ENCODE measurements at places on chromosomes 2 and 18.
A peak's percentile ranks its signal among the peaks of the same experiment; 100 is the strongest.

DNA sequence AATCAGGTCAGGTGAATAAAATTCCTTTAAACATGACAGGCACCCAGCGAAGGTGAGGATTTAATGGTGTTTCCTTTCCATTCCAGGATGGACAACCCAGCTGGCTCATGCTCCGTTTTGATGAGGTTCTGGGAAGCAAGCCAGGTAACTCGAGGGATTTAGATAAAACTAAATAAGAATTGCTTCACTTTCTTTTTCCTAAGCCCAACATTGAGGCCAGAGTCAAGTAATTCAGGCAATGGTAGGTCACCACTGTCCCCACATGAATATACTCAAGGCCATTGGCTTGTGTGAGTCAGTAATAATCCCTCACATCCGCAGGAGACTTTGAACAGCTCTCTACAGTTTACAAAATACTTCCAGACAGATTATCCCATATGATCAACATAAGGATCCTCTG, 16.2 kb upstream of the LRATD1 start:
- DNase-seq, result no peak

GRCh38 chr2:28185891-28186290, 206.8 kb upstream of the FOSL2 start:
- peak; percentile 54 for DNase-seq

DNA sequence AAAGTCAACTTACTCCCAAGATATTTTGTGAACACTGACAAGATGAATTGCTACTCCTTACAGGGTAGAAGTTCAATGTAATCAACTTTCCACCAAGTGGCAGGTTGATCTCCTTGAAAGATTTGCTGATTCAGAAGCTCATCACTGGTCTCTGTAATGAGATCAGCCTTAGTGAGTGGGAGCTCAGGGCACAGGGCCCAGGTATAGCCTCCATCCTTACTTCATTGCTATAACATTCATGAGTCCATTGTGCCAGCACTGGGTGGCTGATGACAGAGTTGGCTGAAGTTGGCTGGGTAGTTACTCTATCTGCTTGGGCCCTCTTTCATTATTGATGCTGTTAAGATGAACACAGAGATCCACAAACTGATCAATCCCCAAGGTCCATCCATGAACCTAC, 379.0 kb downstream of the IRS1 start:
- DNase-seq, result no peak

DNA sequence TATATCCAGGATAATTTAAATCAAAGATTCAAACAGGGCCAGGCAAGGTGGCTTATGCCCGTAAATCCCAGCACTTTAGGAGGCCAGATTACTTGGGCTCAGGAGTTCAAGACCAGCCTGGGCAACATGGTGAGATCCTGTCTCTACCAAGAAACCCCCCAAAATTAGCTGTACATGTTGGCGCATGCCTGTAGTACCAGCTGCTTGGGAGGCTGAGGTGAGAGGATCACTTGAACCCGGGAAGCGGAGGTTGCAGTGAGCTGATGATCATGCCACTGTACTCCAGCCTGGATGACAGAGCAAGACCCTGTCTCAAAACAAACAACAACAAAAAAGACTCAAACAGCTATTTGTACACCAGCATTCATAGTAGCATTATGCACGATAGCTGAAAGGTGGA, 9.2 kb downstream of the RAB10 start:
- DNase-seq, result no peak

DNA sequence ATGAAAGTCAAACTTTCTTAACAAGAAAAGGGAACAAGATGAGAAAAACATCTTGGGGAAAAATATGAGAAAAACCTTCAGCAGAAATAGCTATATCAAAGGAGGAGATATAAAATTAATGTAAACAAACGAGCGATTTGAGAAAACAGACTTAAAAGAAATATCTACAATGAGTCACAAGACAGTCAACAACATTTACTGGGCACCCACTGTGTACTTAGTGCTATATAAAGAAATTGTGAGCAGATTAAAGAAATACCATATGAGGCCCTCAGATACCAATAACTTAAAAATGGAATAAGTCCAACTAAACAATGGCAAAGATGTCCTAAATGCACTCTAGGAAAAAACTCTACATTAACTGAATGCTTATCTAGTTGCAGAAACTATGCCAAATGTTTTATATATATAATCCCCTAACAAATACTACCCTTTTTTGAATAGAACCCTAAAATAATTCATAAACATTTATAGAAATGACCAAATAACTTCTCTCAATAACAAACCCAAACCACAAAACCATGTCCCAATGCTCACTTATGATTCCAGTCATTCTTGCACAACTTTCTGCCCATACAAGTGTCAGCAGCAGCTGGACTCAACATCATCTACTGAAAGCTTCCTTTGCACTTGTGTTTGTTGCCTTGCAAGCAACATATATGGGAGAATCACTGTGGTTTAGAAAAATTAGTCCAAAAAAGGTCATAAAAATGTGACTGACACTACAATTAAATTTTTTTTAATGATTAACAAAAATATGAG, 83.5 kb downstream of the COBLL1 start:
- peak; percentile 83 for DNase-seq

- DNase-seq, result no peak
Measured at GRCh38 chr2:2149379-2149778, 181.7 kb downstream of the MYT1L start.

DNA sequence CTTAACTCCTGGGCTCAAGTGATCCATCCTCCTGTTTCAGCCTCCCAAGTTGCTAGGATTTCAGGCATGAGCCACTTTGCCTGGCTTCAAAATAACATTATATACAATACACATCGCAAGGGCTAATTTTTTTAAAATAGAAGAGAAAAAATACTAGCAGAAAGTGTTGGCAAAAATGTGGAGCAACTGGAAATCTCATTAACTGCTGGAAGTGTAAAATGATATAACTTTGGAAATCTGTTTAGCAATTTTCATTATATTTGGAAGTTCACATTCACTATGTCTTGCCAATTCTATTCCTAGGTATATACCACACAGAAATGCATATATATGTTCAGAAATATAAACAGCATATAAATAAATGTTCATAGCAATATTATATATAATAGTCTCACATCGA, 55.1 kb upstream of the ZBTB14 start:
- DNase-seq, result no peak

- no peak for DNase-seq
Measured at GRCh38 chr18:70578480-70578879, 289.6 kb downstream of the SOCS6 start.

- peak; percentile 97 for DNase-seq
Measured at GRCh38 chr18:9827793-9828505, 57.8 kb upstream of the TXNDC2 start.

GRCh38 chr2:129646107-129646506, 333.4 kb upstream of the RAB6C start:
- no peak for DNase-seq

DNA sequence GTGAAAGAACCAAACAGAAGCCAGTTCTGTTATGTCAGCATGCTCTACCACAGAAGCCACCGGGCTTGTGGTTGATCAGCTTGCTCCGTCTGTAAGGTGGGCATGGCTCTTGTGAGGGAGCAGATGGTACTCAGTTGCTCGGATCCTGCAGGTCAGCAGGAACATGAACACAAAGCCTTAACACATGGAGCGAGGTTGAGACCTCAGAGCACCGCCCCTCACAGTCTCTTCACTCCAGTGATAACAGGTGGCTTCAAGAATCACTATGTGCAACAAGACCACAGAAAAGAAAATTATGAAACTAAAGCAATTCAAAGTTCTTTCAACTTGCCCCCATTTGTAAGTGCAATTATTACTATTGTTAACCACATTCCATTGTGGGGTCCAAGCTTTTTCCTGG, 72.1 kb downstream of the OSBPL6 start:
- no peak for DNase-seq

DNA sequence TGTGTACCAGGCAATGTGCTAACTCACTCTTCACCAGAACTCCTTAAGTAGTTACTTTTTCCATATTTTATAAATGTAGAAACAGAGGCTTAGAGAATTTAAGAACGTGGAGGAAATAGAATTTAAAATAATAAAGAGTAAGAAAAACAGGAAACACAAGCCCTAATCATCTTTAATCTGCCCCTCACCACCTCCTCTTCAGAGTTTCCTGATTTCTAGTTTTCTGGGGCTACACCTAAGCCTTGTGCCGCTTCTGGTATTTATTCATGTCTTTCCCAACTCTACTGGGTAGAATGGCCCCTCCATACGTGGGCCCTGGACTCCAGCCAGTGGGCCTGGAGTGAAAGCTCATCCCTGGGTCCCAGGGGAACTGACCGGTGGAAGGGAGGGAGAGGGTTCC, 85.4 kb downstream of the RTN4 start:
- DNase-seq, result no peak

DNA sequence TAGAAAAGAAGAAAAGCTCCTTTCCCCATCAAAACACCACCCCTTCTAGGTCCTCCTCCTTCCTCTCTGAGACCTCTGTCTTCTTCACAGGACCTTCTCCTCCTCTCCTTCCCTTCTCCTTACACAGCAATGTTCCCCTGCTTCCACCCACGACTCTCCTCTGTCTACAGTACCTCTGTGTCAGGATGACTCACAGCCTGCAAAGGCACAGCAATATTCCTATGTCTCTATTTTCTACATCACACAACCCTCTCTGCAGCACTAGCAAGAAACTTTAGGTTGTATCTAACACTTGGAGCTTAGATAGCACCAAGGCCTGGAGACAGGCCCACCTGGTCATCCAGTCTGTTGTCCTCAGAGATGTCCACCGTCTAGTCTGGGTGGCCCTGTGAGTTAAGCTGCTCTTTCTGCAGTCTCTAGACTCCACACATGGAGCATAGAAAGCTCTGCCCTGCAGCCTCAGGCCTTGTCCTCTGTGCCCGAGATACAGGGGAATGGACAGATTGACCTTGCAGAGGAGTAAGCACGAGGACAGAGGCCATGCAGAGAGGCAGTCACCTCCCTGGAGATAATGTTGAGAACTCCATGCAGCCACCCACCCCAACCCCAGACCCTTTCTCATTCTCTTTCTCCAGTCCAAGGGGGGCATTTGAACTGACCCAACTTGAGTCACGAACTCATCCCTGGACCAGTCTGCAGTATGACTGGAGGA, 212.0 kb downstream of the TNS1 start:
- no peak for DNase-seq

- no peak for DNase-seq
Measured at GRCh38 chr2:239189711-239190131, 211.1 kb downstream of the HDAC4 start.

- no peak for DNase-seq
Measured at GRCh38 chr2:168805615-168806014, 3.2 kb downstream of the NOSTRIN start.

- DNase-seq, result no peak
Measured at GRCh38 chr2:67038195-67038594, 358.9 kb upstream of the ETAA1 start.

- DNase-seq, result no peak
Measured at GRCh38 chr2:7552825-7553570, 635.8 kb downstream of the RNF144A start.

DNA sequence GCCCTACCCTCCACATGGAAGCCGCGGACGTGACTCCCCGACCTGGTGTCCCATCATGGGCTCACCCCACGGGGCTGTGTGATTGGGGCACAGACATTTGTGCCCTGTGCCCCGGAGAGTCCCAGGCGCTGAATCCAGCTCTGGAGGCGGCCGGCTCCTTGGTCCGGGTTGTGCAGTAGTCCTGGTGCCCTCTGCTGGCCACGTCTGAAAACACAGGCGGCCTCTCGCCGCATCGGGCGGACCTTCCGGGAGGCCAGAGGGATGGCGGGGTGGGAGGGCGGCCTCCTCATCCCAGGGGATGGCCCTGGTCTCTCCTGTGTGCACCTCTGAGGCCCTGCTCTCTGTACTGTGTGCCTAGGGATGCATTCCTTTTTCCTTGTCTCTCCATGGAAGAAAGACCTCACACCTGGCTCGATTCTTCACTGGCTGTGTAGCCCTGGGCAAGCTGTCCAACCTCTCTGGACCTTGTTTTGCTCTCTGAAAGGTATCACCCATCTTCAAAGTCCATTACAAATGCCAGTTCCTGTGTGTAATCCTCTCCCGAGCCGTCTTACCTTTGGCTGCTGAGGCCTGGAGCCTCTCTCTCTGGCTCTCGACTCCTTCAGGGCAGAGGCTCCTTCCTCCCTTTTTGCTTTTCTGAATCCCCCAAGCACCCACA, 27.6 kb downstream of the CELF4 start:
- DNase-seq, result peak; percentile 50

GRCh38 chr2:8633186-8633734, 48.6 kb upstream of the ID2 start:
- no peak for DNase-seq

DNA sequence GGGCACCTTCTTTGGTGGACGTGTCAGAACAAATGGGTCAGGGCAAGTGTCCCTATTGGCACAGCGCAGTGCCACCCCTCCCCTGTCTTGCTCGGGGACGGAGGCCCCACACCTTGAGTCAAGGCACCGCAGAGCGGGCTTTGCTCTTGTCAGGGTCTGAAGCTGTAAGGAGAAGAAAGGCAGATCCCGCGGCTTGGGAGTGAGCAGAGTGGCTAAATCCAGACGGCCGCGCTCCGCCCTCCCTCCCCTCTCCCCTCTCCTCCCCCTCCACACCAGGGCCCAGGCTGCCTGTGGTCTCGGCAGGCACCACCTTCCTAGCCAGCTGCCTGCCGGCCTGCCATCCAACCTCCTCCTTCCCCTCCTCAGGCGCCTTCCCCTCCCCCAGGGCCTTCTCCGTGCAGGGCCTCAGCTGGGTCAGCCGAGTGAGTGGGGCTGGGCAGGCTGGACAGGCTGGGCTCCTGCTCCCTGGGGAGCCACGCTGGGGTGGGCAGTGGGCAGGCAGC, 25.8 kb downstream of the SPEG start:
- DNase-seq, result no peak

DNA sequence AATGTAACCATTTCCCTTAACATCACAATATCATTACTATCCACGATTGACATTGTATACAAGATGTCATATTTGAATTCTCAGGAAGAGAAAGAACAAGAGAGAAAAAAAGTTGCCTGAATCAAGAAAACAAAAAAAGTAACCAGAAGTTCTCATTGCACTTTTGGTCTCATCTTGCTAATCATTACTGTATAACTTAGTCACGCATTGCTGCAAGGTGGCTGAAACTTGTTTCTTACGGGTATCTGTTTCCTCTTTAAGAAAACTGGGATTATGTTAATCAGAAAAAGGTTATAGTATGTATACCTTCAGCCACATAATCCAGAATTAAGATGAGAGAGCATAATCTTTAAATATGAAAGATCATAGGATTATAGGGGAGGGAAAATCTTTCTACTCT, 639.7 kb upstream of the SYT4 start:
- no peak for DNase-seq

- peak; percentile 18 for DNase-seq
Measured at GRCh38 chr2:195664528-195664927, 7.5 kb downstream of the SLC39A10 start.

GRCh38 chr18:11398625-11399024, 210.8 kb upstream of the SLC35G4 start:
- peak; percentile 4 for DNase-seq
